Activated T-cell treated with anti-CD3 and anti-CD28 coated beads for 48 hours (primary cell): ENCODE measurements at places on chromosomes 6 and 20.

- no peak for DNase-seq
These were observed 673 bp downstream of the MARCKS start for GRCh38 chr6:113857556-113858479.

DNA sequence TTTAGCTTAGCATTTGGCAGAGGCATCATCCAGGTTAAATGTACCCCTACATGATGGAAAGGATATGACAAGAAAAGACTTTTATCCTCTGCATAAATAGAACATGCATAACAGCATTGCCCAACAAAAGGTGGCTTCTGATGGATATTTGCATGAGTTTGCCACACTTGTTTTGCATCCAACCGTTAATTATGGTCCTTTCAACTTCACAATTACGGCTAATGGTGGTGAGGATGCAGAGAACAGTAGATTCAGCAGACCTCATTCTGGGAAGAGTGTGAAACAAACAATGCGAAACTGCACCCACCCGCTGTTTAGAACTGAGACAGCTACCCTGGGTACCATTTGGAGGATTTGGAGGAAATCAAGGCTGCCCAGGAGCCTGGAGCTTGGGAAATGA, 690.9 kb upstream of the CHD6 start:
- DNase-seq = no peak

DNA sequence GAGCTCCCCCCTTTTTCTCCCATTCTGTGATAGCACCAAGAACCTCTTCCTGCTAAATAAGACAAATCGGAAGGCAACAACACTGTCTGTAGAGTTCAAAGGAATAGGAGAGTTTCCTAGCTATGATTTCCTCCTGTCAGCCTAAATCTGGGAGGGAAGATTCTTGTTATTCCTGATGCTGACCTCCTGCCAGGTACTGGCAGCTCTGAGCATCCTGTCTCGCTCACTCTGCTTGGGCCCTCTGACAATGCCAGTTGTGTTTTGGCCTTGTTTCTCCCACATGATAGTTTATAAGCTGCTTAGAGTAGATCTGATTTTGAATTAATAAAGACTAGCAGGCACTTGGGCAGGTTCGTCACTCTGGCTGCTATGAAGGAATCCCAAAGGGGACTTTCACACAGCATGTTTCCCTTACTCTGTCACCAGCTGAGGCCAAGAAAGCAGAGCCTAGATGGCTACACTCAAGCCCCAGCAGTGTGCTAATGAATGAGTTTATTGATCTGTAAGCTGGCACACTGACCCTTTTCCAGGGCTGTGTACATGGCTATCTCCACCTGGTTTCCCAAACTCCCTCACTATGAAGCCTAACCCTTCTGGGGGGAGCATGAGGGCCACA, 52.3 kb downstream of the UQCC1 start:
- no peak for DNase-seq

DNA sequence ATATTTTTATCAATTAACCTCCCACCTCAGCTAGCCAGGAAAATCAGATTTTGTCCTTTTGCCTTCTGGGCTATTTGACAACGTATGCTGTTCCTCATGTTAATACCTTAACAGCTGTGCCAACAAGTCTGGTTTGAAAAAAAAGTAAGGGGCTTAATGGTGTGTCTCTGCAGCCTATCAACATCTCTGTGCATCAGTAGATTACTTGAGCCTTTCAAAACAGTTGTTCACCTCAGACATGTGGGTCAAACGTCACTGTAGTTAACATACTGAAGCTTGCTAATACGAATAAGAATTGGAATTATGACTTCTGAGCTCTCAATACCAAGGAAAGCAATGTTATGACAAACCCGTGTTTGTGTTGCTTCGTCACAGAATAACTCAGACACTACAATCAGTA, 23.0 kb downstream of the CEP57L1 start:
- no peak for DNase-seq

DNA sequence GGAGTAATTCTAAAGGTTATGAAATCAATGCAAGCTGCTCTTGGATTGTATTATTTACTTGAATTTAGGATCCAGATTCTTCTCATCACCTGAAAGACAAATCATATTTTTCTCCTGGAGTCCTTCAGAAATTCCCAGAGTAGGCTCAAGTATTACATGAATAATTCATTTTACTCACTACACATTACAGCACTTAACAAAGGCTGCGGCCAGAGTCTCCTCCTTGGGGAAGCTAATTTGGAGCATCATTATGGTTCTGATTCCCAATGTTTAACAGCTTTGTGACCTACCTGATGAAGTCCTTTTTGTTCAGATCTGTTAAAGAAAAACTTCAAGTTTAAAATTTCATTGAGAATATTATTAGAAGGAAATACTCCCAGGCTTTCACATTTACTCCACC, 28.7 kb downstream of the GRIK2 start:
- DNase-seq = no peak

DNA sequence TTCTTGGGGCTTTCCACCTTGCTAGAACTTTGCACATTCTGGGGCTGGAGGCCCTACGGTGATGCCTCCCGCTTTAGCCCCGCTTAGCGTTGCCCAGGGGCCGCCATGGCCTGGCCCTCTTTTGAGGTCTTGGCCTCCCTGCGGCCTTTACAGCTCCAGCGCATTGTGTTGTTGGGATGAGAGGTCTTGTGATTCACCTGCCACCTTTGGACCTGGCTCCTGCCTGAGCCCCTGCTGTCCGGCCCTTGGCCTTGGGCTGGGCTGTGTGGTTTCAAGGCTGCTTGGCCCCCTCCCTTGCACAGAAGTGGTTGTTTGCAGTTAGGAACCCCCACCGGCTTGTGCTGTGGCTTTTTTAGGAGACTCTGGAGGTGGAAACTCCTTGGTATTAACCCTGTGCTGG, 61.0 kb upstream of the CDH4 start:
- no peak for DNase-seq

GRCh38 chr6:169271158-169271876, 17.7 kb upstream of the THBS2 start:
- no peak for DNase-seq

DNA sequence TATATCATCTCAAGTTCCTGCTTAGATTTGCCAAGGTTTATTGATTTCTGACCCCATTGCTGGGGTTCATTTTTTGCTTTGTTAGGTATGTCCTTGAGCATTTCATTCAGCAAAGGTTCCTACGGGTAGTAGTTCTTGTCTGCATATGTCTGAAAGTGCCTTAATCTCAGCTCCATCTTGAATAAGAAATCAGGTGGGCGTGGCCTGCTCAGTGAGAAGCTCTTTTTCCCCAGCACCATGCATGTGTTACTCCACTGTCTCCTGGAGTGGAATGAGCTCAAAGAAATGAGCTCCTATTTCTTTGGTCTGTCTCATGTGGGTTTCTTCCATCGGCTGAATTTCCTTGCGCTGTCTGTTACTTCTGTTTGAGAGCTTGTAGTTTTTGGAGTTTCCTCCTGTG, 201.9 kb downstream of the QKI start:
- DNase-seq = no peak

GRCh38 chr6:14883921-14884320, 361.9 kb upstream of the JARID2 start:
- no peak for DNase-seq

DNA sequence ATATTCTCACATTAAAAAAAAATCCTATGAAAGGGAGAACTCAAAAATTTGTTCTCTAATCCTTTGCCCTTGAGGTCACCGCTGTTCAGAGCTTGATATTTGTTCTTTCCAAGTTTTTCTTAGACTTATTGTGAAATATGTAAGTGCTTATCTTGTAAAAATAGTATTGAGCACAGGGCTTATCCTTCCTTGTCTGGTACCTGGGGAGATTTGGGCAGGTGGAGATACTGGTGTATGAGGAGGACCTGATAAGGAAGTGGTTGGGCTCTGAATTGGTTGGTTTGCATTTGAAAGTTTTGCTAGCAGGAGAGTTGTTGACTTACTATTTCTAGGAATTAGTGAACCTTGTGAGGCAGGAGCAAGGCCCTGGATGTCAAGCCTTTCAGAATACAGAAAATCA, 28.9 kb upstream of the ANKEF1 start:
- DNase-seq = no peak

DNA sequence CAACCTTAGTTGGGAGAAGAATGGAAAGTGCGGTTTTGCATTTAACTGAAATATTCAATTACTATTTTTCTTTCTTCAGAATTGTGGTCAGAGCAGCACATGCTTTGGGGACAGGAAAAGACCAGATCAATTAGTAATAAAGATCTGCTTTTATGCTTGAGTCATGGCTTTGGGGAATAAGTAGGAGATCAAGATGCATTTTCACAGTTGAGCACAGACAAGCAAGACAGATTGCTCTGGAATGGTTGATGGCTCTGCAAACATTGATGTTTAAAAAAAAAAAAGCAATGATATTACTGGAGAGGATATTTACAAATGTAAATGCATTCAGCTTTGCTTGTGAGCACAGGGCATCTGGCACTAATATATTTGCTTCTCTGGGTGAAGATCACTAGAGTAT, 224.4 kb upstream of the SASH1 start:
- no peak for DNase-seq

DNA sequence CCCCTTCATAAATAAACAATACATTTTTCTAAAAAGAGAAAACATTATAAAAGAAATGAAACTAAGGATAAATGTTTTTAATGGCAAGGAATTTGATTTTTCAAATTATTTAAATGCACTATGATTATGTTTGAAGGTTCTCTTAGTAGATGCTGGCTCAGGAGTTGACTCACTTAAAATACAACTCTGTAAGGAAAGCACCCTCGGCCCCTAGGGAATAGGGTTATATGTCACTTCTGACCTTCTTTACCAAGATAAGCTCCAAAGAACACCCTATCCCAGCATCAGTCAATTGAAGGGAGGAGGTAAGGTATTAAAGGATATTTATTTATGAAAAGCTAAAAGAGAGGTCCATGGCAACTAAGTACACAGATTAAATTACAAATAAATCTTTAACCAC, 6.8 kb downstream of the SNAP91 start:
- DNase-seq = no peak

DNA sequence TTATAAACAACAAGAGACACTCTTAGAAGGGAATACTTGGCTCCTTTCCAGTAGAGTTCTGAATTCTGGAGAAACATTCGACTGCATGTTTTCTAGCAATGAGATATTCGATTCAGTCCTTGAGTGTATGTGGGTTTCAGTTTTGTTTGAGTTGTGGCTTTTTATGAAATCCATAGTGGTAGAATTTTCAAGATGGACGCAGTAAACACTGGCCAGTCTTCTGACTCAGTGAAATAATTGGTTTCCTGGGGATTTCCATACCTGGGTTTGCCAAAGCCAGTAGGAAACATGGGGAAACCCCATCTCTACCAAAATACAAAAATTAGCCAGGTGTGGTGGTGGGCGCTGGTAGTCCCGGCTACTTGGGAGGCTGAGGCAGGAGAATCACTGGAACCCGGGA, 273.5 kb upstream of the PLCB4 start:
- DNase-seq = no peak

DNA sequence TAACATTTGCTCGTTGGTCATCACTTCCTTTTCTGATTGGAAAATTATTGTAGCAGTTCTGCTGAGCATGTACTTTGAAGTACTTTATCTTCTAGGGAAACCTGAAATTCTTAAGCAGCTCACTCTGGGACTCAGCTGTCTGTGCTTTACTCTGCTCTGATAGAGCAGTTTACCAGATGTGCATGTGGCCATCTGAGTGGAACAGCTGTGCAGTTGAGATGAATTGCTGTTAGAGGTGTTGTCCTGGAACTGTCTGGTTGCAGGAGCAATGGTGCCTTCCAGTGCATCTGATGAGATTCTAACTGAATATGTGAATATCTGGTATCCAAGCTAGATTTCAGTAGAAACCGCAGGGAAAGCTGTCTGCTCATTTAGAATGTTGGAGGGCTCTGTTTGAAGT, 27.2 kb downstream of the PANK2 start:
- DNase-seq = no peak
